ENCODE measurements at places on chromosomes 3 and 15. TPM values are rescaled to one million over a fixed set of nuclear protein-coding genes. Genes with fewer than 3 reads are reported as not detected.
A peak's percentile ranks its signal among the peaks of the same experiment; 100 is the strongest.

GRCh38 chr3:191314109-191314728, 15.0 kb upstream of the CCDC50 start:
- DNase-seq = peak; percentile 42

DNA sequence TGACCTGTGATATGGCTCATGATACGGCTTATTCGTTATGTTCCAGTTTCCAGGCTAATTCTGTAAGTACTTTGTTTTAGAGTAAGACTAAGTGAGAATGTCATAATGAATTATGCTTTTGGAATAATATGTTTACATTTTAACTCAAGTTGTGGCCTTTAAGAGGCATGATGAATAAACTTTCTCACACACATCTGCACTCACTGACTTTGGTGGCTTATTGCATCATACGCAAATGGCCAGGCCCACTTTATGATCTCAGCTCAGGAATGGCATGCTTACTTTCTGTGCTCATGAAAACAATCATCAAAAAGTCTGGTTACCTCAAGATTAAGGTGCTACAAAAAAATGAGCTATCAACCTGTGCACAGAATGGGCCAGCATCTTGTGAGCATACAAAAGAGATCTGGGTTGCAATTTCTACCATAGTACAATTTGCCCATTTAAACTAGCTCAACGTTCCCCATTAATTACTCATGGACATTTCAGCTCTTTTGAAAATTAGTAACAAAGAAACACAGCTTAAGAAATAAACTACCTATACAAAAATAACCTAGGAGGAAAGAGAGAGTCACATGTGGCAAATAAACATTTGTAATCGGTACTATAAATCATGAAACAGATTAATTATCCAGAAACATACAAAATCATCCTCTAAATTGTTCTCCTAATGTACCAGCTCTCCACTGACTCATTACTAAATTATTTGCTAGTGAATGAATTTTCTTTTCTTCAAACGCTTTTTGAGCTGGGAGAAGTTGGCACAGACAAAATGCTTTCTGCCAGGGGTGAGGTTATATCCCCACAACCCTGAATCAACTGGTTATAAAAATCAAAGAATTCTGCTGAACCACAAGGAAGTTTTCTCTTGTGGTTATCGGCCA, 439.0 kb upstream of the ADAMTS9 start:
- peak; percentile 60 for DNase-seq

DNA sequence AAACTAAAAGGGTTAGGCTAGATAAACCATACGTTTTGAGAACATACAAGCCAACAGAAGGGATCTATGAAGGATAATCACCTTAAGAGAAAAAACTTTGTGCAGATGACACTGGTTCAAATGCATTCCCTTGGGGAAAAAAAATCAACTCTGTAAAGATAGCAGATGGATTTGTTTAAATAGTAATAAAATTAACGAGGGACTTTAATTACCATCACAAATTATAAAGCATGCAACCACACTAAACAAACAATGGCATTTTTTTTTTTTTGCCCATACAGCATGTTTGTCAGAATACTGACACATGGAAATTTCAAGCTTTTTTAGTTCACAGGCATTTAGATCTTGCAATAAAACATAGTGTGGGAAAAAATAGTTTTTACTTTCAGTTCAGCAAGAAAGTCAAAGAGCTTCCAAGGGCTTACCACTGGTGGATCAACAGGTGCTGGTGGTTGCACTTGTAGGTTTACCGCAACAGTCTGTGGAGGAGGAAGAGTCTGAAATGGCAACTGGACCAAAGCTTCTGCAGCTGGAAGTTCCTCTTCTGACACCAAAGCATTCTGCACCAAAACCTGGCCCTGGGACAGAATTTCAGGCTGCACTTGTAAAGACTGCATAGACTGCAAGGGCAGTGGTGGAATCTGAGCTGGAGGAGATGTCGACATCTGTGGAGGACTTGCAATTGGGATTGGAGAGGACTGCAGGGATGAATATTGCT, 53.1 kb downstream of the PHC3 start:
- DNase-seq = no peak

- no peak for DNase-seq
Measured at GRCh38 chr3:140177943-140178342, 243.0 kb downstream of the CLSTN2 start.

GRCh38 chr3:105503191-105503593, 136.5 kb downstream of the ALCAM start:
- no peak for DNase-seq

DNA sequence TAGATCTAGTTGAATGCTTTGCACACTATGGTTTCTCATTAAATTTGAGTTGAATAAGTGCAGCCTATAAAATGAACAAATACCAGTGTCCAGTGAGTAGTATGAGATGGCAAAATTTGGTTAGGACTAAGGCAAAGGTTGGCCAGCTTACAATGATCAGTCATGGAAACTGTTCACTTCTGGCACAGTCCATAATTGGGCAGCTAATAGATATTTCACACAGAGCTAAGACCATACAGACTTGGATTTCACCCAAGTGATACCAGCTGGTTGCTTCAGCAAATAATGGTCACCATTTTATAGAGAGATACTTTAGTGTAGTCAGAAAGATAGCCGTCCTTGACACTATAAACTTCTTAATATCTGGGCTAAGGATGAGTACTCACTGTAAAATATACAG, 15.7 kb downstream of the GAP43 start:
- no peak for DNase-seq

GRCh38 chr3:168467115-168467714, 371.5 kb upstream of the GOLIM4 start:
- DNase-seq = peak; percentile 2

- DNase-seq = no peak
Measured at GRCh38 chr15:43212299-43212698, 8.5 kb downstream of the EPB42 start.

DNA sequence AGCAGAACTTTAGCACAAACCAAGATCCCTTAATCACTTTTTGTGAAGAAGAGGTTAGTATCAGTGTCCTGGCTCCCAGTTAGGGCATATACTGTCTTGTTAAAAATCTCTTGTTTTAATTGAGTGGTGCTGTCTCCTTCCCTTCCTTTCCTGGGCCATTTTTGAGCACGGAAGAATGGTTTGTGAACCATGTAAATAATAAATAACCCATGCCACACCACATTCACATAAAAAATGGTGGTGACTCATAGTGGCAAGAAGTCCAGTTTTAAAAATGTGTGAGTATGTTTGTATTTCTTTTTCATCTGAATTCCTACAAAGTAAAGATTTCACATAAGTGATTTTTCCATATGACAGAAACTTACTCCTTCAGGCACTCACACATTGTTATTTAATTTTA, 59.1 kb upstream of the SPRED1 start:
- DNase-seq = no peak

GRCh38 chr3:51381333-51381705, 3.8 kb upstream of the MANF start:
- no peak for DNase-seq

DNA sequence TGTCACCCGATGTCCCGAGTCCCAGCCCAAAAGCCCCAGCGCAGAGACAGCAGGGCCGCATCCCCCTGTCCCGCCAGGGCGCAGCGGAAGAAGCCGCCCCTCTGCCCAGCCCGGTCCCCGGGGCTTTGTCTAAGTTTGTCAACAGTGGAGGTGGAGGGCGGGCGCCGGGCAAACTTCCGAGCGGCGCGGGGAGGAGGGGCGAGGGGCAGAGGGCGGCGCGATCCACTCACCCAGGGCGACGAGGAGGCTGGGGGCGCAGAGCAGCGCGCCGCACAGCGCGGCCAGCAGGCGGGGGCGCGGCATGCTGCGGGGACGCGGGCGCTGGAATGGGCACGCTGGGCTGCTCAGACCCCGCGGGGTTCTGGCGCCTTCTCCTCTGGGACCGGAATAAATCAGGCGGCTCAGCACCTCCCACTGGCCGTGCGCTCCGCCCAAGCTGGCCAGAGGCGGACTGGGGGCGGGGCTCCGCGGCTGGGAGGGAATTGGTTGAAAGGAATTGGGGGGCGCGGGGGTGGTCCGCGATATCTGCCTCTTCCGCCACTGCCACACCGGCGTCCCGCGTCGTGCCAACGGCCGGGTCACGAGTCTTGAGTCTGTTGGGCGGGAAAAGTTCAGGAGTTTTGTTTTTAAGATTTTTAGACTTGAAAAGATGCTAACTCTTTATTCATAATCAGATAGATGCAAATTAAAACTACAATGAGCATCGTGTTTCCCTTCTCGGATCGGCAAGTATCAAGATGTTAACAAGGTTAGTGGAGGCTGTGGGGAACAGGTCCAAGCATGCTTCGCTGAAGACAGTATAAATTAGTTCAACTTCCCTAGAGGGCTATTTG, at the start of gene MFGE8:
MFGE8 (minus strand) TSS at position 363 of the 833 bp plus-strand sequence; CDS start at position 303, 60 bp downstream.
- peak; percentile 70 for DNase-seq

GRCh38 chr3:152943645-152944044, 108.7 kb downstream of the P2RY1 start:
- peak; percentile 47 for DNase-seq

- no peak for DNase-seq
Measured at GRCh38 chr3:109114746-109115145, 3.2 kb downstream of the MORC1 start.

- DNase-seq = no peak
Measured at GRCh38 chr3:159936541-159936940, 52.1 kb upstream of the IL12A start.

- peak; percentile 88 for DNase-seq
Measured at GRCh38 chr3:187403768-187404288, 35.6 kb downstream of the RTP4 start.

DNA sequence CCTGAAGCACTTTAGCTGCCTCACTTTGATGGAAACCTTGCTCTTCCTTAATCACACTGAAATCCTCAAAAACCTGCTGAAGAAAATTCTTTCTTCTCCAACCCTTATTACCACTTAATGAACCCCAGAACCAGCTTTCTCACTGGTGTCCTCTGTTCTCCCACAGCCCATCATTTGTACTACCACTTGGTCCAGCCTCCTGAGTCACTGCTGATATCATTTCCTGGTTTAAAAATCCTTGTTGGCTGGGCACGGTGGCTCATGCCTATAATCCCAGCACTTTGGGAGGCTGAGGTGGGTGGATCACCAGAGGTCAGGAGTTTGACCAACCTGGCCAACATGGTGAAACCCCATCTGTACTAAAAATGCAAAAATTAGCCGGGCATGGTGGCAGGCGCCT, 418.6 kb upstream of the KCNMB2 start:
- DNase-seq = no peak

GRCh38 chr3:102745881-102746280, 311.1 kb downstream of the ZPLD1 start:
- DNase-seq = no peak

DNA sequence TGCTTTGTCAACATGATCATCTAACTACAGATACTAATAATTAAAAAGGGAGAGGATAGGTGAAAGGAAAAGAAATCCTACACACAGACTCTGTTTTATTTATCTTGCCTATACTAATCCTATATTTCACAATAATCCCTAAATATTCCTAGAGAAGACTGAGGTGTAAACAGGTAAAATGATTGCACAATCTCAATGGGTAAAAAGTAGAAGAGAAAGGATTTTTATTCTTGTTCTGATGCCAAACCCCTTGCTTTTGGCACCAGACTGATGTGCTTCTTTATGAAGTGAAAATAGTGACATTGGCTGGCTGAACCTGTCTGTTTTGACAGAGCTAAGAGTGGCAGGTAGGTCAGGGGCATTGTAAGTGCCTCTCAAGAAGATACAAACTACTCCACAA, 101.9 kb upstream of the ZPLD1 start:
- no peak for DNase-seq

DNA sequence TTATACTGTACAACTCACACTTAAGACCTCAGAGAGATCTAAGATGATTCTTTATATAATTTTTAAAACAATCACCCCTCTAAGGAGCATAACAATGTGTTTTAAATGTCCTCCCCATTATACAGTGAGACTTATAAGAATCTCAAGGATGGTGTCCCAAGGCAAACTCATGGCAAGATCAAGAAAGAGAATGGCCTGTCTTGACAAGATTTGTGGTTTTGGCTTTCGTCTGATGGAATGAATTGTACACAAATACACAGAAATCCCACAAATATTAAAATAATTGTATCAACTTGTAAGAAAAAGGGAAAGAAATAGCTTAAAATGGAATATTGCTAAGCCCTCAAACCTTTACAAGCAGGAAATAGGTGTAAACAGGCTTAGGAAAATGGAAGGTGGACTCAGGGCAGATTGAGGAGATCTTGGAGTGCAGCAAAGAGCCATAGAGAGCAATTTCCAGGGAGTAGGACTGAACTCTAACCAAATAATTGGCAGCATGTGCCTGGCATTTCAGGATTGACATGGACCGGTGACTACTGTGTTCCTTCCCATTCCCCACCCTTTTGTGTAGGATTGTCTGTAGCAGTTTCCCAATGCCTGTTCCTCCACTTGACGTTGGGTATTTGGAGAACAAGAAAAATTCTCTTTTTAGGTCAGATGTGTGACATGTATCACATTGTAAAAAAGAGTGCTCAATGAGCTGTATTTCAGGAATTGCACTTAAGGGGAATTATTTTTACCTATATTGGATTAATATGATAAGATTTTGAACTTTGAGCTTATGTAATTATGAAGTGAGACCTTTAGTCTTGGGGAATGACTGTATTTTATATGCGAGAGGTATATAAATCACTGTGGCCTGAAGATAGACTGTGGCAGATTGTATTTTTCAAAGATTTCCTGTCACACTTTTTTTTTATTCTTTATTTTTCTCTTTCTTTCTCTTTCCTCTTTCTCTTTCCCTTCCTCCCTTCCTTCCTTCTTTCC, 317.8 kb upstream of the SLITRK3 start:
- no peak for DNase-seq

GRCh38 chr3:136250903-136251460, 842 bp downstream of the PCCB start:
- peak; percentile 61 for DNase-seq

GRCh38 chr15:82174471-82175235, 87.9 kb downstream of the EFL1 start:
- no peak for DNase-seq

DNA sequence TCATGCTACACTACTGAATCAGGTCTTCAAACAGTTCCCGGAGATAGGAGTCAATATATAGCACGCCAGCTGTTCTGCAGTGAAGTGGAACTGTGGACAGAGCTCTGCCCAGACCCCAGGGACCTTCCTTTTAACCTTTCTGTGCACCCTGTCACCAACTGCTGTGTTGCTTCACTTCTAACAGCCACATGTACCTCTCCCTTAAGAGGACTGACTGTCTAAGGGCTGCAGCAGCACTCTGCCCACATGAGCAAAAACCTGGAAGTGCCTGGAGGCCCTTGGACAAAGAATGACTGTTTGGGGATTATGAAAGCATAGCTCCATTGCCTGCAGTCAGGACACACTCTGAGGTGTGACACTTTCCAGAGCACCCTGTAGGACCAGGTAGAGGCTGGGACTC, 88.3 kb upstream of the CTNNB1 start:
- DNase-seq = no peak

GRCh38 chr3:112078125-112079083, 7.8 kb upstream of the C3orf52 start:
- DNase-seq = no peak

Gene ANKRD63
- not detected for polyA plus RNA-seq

Gene PLA1A
- 0.14 TPM for polyA plus RNA-seq

Gene TRIM42
- polyA plus RNA-seq = not detected

Gene SENP5
- polyA plus RNA-seq = 7.4 TPM

Gene GATM
- 0.16 TPM for polyA plus RNA-seq

Gene GOLGA6L7
- polyA plus RNA-seq = not detected

Gene HDC
- polyA plus RNA-seq = not detected

Gene CPN2
- polyA plus RNA-seq = not detected

Gene GP9
- not detected for polyA plus RNA-seq

Gene CCDC71
- polyA plus RNA-seq = 48.7 TPM

Gene CYP1A2
- not detected for polyA plus RNA-seq

Gene ATP13A5
- polyA plus RNA-seq = not detected

Measured in endothelial cell of umbilical vein (primary cell).